ENCODE measurements at places on chromosomes 1 and 21. TPM values are rescaled to one million over a fixed set of nuclear protein-coding genes. Genes with fewer than 3 reads are reported as not detected.

The SV2A gene
- 0.32 TPM for total RNA-seq

The PTAFR gene
- total RNA-seq: 2.5 TPM

The RIPPLY3 gene
- total RNA-seq: 0.17 TPM

The CACNA1S gene
- not detected for total RNA-seq

The SPRR2F gene
- not detected for total RNA-seq

The LRRC7 gene
- 0.47 TPM for total RNA-seq
